ENCODE measurements at places on chromosomes 5 and 9. TPM values are rescaled to one million over a fixed set of nuclear protein-coding genes. Genes with fewer than 3 reads are reported as not detected.

CD180 gene
- not detected for total RNA-seq

DNA sequence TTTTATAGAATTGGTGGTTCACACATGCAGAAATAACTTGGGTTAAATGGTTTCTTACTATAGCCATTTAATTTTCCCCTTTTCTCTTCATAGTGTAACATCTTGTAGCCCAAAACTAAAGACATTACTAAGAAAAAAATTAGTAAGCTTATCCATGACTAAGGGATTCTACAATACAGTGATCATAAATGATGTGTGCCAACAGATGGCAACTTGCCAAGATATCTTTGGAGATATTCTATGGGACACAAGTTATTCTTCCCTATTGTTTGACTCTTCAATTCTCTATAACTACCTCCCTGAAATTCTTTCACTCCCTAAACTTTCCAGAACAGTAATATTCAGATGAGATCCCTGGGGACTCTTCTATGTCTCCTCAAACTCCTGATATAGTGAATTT is 580.6 kb downstream of the PTPRD start:
- no peak overlapping the region for H3K4me3 ChIP-seq
- H3K27ac ChIP-seq, result no peak overlapping the region
- no peaks in the 10 kb centered on the region for H3K4me1 ChIP-seq
- no peaks in the 10 kb centered on the region for H3K27me3 ChIP-seq
- no peak for DNase-seq

- peaks cover 20% of the 10 kb centered on the region for H3K27me3 ChIP-seq
- H3K27ac ChIP-seq, result no peak overlapping the region
- no peaks in the 10 kb centered on the region for H3K36me3 ChIP-seq
- DNase-seq, result no peak
- H3K4me1 ChIP-seq, result no peaks in the 10 kb centered on the region
These were observed 126.1 kb upstream of the NFIB start for GRCh38 chr9:14440062-14440461.

GRCh38 chr5:54171645-54172384 is 138.6 kb downstream of the ARL15 start:
- no peaks in the 10 kb centered on the region for H3K27me3 ChIP-seq
- H3K4me1 ChIP-seq, result no peaks in the 10 kb centered on the region
- peaks cover 41% of the 10 kb centered on the region for H3K36me3 ChIP-seq
- no peak overlapping the region for H3K4me3 ChIP-seq
- DNase-seq, result no peak
- no peak overlapping the region for H3K27ac ChIP-seq

- H3K4me3 ChIP-seq, result no peak overlapping the region
- no peak overlapping the region for H3K27ac ChIP-seq
- peaks cover 51% of the 10 kb centered on the region for H3K27me3 ChIP-seq
- H3K4me1 ChIP-seq, result no peaks in the 10 kb centered on the region
- no peak for DNase-seq
These were observed 179.5 kb downstream of the YTHDC2 start for GRCh38 chr5:113692891-113693457.

DNA sequence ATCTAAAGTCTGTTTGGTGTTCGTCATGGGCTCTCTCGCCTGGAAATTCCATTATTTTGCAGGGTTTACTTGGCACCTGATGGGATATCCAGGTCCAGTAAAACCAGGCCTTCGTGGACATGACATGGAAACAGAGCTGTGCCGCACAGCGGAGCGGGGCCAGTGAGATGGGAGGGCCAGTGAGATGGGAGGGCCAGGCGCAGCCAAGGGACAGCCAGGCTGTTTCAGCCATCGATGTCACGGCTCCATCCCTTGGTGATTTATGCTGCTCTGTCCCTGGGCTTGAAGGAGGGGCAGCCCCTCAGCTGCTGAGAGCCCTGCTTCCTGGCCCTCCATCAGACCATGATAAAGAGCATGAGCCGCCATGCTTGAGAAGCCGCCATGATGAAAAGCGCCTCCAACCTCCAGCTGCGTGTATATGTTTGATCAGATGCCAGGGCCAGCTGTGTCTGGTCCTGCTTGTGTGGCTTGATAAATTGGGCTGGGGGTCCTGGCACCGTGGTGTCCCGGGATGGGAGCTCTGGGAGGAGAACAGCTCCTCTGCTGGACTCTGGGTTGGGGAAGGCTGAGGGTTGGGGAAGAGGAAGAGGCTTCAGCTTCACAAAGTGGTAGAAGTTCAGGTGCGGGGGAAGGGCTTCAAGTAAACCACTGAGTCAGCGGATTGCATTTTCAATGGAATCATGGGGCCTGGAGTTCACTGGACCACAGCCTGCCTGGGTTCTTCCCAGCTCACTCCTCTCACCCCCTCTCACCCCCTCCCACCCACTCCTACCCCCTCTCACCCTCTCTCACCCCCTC is 6.1 kb upstream of the COL5A1 start:
- H3K4me1 ChIP-seq, result no peaks in the 10 kb centered on the region
- H3K27me3 ChIP-seq, result peaks cover 7% of the 10 kb centered on the region
- DNase-seq, result no peak
- H3K4me3 ChIP-seq, result no peak overlapping the region
- no peak overlapping the region for H3K27ac ChIP-seq

SLC28A3 gene
- 0.32 TPM for total RNA-seq

DNA sequence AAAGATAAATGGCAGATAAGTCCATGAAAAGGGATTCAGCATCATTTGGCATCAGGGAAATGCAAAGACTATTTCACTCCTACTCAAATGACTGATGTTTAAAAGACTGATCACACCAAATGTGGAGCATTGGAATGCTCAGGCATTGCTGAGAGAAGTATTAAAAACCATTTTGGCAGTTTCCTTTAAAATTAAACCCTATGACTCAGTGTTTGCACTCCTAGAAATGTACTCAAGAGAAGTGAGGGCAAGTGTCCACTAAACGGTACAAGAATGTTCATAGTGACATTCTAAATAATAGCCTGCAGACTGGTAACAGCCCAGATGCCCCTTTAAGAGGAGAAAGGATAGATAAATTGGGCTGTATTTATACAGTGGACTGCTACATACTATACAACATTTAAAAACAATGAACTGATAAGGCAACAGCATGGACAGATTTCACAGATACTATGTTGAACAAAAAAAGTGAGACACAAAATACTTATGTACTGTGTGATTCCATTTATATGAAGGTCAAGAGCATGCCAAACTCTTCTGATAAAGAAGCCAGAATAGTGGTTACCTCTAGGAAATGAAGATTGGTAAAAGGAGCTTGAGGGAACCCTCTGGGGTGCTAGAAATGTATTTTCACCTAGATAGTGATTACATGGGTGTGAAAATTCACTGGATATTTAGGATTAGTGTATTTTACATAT is 24.6 kb downstream of the APC start:
- no peaks in the 10 kb centered on the region for H3K36me3 ChIP-seq
- no peaks in the 10 kb centered on the region for H3K4me1 ChIP-seq
- H3K27ac ChIP-seq, result no peak overlapping the region
- no peak for DNase-seq

RAB3C gene
- total RNA-seq, result not detected

LMBRD2 gene
- total RNA-seq, result 8.0 TPM

GRCh38 chr9:108181441-108181840 is 674.3 kb downstream of the ACTL7B start:
- H3K27me3 ChIP-seq, result no peaks in the 10 kb centered on the region
- no peak for DNase-seq
- no peak overlapping the region for H3K27ac ChIP-seq
- H3K36me3 ChIP-seq, result no peaks in the 10 kb centered on the region
- no peaks in the 10 kb centered on the region for H3K4me1 ChIP-seq

All from activated naive CD4-positive, alpha-beta T cell treated with anti-CD3 and anti-CD28 coated beads for 36 hours (primary cell).